SJSA1 (cell line): ENCODE measurements at places on chromosomes 1 and 21. TPM values are rescaled to one million over a fixed set of nuclear protein-coding genes. Genes with fewer than 3 reads are reported as not detected.

The COL9A2 gene
- total RNA-seq = 0.06 and 0.39 TPM in 2 replicates

The KRTAP7-1 gene
- total RNA-seq = not detected in 2 replicates

The PPT1 gene
- 85.2 and 109 TPM in 2 replicates for total RNA-seq

The IFI6 gene
- total RNA-seq = 54.6 and 97.5 TPM in 2 replicates

The PDZK1 gene
- 2.1 TPM in 1 of 2 replicates, not detected in the other for total RNA-seq

The IFI44L gene
- total RNA-seq = 0.56 and 1.2 TPM in 2 replicates

The OTUD3 gene
- 6.8 and 10.1 TPM in 2 replicates for total RNA-seq

The AMPD1 gene
- not detected in 2 replicates for total RNA-seq

The SVBP gene
- 46.6 and 48.0 TPM in 2 replicates for total RNA-seq

The LAMC1 gene
- total RNA-seq = 171 and 220 TPM in 2 replicates

The DTL gene
- total RNA-seq = 36.7 and 59.4 TPM in 2 replicates

The ELAPOR1 gene
- 0.63 and 1.2 TPM in 2 replicates for total RNA-seq

The ST6GALNAC3 gene
- total RNA-seq = 3.4 and 5.1 TPM in 2 replicates

The NPR1 gene
- 0.05 TPM in 1 of 2 replicates, not detected in the other for total RNA-seq

The NAV1 gene
- total RNA-seq = 12.7 and 15.5 TPM in 2 replicates

The CTBS gene
- 22.2 and 22.9 TPM in 2 replicates for total RNA-seq

The GNG4 gene
- total RNA-seq = 2.3 and 4.2 TPM in 2 replicates

The DIRAS3 gene
- 1.1 and 3.0 TPM in 2 replicates for total RNA-seq

The SLAMF6 gene
- not detected in 2 replicates for total RNA-seq
